ENCODE measurements at places on chromosomes 16 and 17.

DNA sequence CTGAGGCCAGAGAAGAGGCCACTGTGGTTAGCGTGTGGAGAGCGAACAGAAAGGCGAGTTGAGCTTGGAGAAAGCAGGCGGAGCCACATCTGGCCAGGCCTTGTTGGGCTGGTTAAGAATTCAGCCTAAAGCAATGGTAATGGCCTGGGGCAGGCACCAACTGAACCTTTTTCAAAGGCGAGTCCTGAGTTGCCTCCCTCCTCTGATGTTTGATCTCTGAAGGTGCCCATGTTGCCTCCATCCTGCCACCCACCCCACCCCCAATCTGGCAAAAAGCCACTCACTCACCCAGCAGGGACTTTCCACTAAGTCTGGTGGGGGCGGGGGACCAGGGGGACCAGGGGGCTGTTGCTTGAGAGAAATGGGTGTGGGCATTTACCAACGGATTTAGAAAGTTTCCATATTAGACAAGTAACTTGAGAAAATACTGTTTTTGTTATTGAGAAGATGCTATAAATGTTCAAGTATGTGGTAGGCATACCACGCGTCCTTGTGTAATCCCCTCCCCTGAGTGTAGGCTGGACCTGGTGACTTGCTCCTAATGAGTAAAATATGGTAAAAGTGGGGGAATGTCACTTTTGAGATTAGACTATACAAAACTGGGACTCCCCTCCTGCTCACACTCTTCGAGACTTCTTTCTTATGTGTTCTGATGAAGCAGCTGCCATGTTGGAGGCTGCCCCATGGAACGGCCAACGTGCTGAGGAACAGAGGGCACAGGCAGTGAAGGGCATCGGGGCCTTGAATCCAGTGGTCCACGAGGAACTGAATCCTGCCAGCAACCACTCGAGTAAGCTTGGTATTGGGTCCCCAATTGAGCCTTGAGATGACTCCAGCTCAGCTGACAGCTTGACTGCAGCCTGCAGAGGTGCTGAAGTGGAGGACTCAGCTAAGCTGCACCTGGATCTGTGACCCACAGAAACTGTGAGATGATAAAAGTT lies 29.9 kb upstream of the TNS4 start:
- peak; percentile 75 for DNase-seq

- no peak for DNase-seq
Measured at GRCh38 chr16:17076818-17077498, 393.8 kb downstream of the XYLT1 start.

DNA sequence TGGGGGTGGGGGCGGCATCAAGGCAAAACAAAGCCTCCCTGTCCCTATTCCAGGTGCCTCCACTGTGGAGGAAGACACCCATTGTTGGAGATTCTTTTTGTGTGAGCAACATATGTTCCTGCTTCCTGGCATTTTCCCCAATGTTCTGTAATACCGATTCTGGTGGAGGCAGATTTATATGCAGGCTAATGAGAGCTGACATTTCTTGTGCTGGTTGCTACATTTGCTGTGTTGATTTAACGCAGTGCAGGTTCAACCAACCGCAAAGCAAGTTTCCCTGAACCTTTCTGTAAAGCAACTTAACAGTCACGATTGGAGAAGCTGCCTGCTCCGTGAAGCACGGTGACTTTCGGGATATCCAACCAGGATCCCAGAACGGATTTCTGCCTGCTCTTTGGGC lies 260.5 kb downstream of the CBLN1 start:
- DNase-seq: no peak

- DNase-seq: no peak
Measured at GRCh38 chr16:2243781-2244180, 7.5 kb downstream of the DNASE1L2 start.

DNA sequence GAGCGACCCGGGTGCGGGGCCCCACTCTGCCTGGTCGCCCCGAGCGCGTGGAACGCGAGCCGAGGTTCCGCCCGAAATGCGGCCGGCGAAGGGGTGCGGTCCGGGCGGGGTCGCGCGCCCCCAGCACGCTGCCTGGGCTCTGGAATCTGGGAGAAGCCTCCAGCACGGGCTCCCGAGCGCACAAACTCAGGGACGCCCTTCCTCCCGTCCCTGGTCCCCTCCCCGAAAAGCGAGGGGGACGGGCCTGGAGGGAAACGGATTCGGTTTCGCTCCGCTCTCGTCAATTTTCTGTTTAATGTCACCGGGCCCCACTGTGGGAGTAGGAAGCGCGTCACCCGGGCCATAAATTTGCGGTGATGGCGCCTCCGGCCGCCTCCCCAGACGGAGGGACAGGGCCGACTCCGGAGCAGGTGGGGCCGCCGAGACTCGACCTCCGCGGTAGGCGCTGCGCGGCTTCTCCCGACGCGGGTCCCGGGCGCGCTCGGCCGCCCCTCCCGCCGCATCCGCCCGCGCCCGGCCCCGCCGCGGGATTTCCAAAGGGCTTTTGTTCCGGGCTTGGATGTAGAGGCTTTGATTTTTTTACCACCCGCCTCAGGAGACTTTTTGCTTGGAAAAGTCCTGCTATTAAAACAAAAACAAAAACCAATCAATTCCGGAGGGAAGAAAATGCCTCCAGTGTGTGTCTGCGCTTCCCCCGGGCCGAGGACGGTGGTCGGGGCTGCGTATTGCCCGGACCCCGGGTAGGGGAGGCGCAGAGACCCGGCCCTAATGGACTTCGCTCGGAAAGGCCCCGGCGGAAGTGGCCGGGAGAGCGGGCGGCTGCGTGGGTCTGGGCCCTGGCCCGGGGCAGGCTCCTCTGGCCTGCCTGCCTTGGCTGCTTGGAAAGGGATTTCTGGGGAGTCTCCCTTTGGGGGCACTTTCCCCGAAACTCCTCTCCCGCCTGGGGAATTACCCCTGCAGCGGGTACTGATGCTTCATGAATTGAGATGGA lies 7.9 kb upstream of the BAHCC1 start:
- DNase-seq: peak; percentile 22

DNA sequence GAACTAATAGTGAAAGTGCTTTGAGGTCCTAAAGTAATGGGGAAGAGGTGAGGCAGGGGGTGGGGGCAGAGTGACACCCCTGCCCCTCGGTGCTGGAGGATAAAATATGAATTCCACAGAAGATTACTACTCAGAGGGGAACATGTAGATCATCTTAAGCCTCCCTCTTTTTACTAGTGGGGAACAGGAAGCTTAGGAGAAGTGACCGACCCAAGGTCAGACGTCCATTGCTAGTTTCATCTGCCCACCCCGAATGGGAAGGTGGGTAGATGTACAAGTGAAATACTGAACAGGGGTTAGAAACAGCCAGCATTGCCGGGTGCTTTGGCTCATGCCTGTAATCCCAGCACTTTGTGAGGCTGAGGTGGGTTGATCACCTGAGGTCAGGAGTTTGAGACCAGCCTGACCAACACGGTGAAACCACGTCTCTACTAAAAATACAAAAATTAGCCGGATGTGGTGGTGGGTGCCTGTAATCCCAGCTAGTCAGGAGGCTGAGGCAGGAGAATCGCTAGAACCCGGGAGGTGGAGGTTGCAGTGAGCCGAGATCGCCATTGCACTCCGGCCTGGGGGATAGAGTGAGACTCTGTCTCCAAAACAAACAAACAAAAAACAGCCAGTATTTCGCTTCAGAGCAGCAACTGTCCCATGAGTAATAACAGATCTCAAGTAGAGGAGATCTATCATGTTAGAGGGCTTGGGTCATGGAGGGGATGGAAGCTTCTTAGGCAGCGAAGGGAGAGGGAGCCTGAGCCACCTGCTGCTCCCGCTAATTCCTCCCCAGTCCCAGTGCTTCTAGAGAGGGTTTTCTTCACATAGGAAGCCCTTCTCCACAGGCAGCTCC lies 1.2 kb upstream of the NR1D1 start:
- DNase-seq: no peak

- DNase-seq: no peak
Measured at GRCh38 chr16:61890386-61890785, 145.9 kb downstream of the CDH8 start.

DNA sequence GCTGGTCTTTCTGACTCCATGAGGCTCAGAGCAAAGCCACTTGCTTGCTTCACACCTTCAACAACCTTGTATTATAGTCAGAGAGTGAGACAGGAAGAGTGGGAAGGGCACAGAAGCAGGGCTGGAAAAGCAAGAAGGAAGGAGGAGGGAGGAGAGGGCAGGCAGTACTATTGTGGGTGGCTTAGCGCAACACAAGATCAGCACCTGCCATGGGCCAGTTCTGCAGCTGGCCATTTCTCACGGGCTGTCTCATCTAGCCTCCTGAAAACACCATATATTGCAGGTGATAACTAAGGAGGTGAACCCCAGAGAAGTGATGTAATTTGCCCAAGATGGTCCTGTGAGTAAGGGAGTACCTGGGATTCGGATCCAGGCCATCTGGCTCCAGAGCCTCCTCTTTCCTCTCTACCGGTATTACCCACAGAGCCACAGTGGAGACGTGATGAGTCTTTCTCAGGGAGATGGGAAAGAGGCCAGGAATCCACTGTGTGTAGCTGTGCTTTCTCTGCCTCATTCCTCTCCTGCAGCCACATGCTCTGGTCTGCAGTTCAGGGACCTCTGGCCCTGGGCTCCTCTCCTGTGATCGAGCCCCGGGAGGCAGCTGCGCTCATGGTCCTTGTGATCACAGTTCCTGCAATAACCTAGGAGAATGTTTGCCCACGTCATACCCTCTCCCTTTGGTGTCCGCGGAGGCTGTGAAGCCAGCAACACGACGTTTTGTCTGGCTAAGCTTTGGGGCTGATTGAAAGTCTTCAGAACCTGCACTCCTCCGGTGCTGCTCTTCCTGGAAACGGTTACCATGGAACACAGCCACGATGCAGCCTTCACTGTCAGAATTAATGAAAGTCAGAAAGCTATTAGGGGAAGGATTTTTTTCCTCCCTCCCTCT lies 178.1 kb upstream of the CCL2 start:
- DNase-seq: no peak

DNA sequence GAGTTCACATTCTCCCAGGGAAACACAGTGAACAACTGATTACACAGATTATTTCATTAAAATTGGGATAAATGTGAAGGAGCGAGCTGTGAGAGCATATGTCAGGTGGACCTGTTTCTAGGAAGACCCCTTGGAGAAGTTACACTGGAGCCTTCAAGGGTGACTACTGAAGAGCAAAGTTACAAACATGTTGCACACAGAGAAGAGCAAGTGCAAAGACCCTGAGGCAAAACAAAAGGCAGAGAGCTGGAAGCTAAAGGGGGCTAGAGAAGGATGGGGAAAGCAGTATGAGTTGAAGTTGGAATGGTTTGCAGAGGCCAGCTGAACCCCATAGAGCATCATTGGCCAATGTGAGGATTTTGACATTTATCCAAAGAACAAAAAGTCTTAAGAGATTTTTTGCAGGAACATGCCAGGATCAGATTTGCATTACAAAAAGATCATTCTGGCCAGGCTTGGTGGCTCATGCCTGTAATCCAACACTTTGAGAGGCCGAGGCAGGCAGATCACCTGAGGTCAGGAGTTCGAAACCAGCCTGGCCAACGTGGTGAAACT lies 14.1 kb downstream of the PDZD9 start:
- DNase-seq: no peak

DNA sequence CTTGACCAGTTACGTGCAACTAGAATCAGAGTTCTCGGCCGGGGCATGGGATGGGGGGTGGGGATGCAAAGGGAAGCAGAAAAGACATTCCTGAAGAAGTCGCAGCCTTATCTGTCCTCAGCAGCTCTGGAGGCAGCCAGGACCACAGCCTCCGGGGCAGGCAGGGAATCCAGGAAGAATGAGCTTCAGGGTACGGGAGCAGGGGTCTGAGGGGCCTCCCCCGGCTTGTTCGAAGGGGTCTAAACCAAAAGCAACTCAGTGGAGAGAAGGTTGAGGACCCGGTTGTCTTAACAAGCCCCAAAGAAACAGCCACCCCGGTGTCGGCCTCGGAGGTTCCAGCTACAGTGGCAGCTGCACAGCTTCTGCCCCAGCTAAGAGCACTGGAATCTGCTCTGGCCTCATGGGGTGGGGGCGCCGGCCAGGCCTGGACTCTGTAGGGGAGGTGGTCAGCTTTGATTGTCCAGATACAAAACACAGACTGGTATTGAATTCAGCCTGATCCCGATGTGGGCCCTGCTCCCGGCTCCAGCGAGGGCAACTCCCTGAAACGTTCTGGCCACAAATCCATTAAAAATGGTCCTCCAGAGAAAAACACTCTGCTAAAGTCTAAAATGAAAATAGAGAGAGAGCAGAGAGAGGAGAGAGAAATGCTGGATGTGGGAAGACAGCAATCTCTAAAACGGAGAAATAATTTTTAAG lies 7.7 kb downstream of the HOXB4 start:
- no peak for DNase-seq

DNA sequence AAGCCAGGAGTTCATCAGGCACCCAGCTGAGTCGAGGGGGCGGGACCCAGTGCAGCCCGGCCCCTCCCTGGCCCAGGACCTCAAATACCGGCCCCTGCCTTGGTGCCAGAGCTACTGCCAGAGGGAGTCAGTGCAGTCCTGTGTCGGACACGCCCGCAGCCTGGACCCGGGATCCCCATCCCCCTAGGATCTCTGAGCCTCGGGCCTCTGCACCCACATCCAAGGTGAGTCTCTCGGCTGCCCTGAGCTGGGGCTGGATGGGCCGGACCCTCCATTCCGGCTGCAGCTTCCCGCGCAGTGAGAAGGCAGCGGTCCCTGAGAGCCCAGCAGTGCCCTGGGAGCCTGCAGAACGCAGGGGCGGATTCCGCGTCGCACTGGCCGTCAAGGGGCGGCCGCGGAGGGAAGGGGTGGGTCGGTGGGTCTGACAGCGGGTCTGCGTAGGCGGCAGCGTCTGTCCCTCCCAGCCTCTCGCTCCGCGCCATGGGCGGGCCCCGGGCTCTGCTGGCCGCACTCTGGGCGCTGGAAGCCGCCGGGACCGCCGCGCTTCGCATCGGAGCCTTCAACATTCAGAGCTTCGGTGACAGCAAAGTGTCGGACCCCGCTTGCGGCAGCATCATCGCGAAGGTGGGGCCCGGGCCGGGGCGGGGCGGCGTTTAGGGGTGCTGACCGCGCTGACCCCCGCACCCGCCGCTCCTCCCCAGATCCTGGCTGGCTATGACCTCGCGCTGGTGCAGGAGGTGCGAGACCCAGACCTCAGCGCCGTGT lies at the start of gene DNASE1L2:
TSS of gene DNASE1L2 (plus strand) at position 108 of the 765 bp plus-strand sequence. CDS start at position 481, 373 bp downstream.
- DNase-seq: no peak

DNA sequence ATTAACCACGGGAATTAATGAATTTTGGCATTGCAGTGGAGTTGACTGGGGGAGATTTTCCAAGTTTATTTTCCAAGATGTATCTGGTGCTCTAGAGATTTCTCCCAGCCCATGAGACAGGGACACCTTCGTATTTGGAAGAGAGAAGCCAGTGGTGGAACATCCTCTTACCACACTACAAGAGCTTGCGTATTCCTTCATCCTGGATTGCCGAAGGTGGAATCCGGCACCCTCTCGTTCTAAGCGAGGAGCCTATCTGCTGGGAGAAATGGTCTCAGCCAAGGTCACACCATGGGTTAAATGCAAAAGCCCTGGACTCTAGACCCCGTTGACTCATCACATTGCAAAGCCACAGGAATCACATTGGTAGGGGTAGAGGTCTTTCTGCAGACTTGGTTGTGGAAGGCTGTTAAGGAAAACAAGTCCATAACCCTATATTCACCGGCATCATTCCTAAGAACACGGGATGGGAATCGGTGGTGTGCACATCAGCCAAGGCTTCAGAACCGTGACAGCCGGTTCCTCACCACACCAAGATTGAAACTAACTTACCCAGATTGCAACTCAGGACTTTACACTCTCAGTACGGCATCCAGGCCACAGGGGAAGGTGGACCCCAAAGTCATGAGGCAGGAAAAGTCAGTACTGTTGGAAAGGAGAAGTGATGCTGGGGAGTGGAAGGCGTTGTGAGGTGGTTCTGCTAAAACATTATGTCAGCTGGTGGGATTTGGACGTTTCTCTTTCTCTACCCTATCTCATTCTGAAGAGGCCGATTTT lies 259.8 kb downstream of the CPPED1 start:
- DNase-seq: no peak

All from CD4-positive, alpha-beta T cell treated with Interleukin-17A for 4 hours (primary cell).